ENCODE measurements at places on chromosomes 12 and 14.
A peak's percentile ranks its signal among the peaks of the same experiment; 100 is the strongest.

GRCh38 chr12:38282886-38283285 lies 33.7 kb upstream of the ALG10B start:
- DNase-seq, result no peak

DNA sequence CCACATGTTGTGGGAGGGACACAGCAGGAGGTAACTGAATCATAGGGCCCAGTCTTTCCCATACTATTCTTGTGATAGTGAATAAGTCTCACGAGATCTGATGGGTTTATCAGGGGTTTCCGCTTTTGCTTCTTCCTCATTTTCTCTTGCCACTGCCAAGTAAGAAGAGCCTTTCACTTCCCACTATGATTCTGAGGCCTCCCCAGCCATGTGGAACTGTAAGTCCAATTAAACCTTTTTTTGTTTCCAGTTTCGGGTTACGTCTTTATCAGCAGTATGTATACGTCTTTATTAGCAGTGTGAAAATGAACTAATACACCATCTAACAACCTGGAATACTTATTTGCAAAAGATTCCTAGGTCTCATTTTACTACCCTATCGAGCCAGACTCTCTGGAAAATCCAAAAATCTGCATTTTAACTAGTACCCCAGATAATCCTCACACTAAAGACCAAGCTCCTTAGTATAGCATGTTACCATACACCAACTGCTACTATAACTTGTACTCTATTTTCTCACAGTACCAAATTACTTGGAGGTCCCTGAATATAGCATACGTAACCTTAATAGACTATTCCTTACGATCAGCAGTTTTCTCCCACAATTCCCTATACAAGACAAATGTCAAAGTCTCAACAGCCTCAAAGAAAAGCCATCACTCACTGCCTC lies 11.5 kb downstream of the GTF2A1 start:
- DNase-seq, result no peak

- no peak for DNase-seq
Observed at GRCh38 chr12:22374508-22374907, 40.0 kb upstream of the ST8SIA1 start.

GRCh38 chr12:116226026-116226425 lies 51.5 kb downstream of the MED13L start:
- DNase-seq, result no peak

- DNase-seq, result peak; percentile 17
Observed at GRCh38 chr14:94473666-94474410, 2.2 kb downstream of the SERPINA9 start.

GRCh38 chr14:85088192-85088591 lies 441.8 kb upstream of the FLRT2 start:
- DNase-seq, result no peak

- peak; percentile 49 for DNase-seq
Observed at GRCh38 chr14:99118946-99119345, 153.1 kb downstream of the BCL11B start.
